K562 (cell line): ENCODE measurements at places on chromosomes 7 and 10. TPM values are rescaled to one million over a fixed set of nuclear protein-coding genes. Genes with fewer than 3 reads are reported as not detected.

C10orf62 gene
- not detected in 2 replicates for total RNA-seq

SEMA3C gene
- 0.16 TPM in 2 replicates for total RNA-seq

RGS10 gene
- 56.6 and 59.1 TPM in 2 replicates for total RNA-seq

TRPV6 gene
- total RNA-seq = 0.18 and 0.81 TPM in 2 replicates

NME8 gene
- not detected in 2 replicates for total RNA-seq

SCIN gene
- 9.7 and 10.6 TPM in 2 replicates for total RNA-seq

ADAM8 gene
- 6.1 and 7.0 TPM in 2 replicates for total RNA-seq

H2BK1 gene
- total RNA-seq = not detected in 2 replicates

SFMBT2 gene
- 12.1 and 13.6 TPM in 2 replicates for total RNA-seq

RAB19 gene
- total RNA-seq = 0.31 TPM in 1 of 2 replicates, not detected in the other

CADPS2 gene
- 0.04 and 0.18 TPM in 2 replicates for total RNA-seq

ASB10 gene
- total RNA-seq = not detected in 2 replicates

ZNF746 gene
- 30.7 and 31.6 TPM in 2 replicates for total RNA-seq

DNA sequence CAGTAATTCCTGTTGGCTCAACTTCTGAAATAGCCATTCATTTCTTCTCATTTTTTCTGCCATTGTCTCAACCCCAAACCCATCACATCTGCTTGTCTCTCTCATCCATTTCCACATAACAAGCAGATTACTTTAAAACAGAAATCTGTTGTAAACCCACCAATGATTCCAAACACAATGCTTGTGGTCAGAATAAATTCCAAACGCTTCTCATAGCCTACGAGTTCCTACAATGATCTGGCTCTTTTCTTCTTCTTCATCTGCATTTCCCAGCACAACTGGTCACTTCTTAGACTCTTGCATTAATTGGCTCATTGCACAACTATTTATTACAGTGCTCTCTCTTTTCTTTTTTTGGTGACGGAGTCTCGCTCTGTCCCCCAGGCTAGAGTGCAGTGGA is 364.1 kb downstream of the GATA3 start:
- DNase-seq = no peak

GRCh38 chr7:115137816-115138215 is 215.9 kb downstream of the MDFIC start:
- no peak for DNase-seq

GRCh38 chr10:6871128-6871527 is 291.1 kb upstream of the PRKCQ start:
- DNase-seq = no peak

DNA sequence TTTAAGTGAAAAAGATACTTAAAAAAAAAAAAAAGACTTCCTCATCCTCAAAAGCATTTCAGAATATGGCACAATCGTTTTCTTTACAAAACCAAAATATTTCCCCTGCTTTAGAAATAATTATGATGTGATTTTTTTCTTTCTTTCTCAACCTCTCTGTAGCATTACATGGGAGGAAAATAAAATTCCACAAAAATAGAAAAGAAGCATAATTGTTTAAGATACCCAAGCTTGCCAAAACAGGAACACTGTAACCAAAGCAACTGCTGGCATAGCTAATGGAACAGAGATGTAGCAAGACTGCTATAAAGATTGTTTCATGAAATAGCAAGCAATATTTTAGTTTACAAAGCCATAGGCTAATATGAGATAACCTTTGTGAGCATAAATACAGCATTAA is 75.6 kb upstream of the GPR22 start:
- DNase-seq = no peak

DNA sequence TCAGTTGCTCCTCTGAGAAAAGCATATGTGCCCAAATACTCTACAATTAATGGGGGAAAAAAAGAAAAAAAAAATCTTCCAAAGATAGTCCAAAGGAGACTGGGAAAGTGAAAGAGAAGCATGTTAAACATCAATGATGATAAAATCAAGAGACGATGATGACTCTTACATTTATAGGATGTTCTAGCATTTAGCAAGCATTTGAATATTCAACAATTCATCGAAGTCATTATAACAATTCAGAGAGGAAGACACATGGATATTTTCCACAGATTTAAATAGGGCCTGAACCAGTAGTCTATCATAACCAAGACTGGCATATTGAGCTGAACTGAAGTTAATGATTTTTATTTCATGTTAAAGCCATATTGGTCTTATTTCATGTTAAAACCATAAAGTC is 528.4 kb downstream of the INHBA start:
- no peak for DNase-seq

DNA sequence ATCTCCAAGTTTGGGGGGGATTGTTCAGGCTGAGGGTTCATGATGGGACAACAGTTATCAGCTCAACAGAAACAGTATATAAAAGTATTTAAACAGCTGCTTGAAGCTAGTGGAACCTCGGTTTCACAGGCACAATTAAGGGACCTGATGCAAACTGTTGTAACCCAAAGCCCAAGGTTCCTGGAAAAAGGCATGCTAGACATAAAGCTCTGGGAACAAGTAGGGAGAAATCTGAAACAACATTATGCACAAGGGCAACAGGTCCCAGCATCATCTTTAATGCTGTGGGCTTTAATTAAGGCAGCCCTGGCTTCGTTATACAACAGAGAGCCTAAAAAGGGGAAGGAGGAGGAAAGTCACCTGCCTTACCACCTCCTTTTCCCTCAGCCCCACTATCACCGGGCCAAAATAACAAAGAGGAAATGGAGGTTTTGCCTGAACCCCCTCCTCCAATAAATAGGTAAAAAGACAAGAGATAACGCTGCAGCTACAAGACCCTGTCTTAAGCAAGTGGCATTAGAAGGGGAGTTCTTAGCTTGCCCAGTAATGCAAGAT is 83.2 kb upstream of the GPR22 start:
- DNase-seq = no peak

GRCh38 chr10:97024168-97025073 is 161.3 kb downstream of the SLIT1 start:
- DNase-seq = no peak

DNA sequence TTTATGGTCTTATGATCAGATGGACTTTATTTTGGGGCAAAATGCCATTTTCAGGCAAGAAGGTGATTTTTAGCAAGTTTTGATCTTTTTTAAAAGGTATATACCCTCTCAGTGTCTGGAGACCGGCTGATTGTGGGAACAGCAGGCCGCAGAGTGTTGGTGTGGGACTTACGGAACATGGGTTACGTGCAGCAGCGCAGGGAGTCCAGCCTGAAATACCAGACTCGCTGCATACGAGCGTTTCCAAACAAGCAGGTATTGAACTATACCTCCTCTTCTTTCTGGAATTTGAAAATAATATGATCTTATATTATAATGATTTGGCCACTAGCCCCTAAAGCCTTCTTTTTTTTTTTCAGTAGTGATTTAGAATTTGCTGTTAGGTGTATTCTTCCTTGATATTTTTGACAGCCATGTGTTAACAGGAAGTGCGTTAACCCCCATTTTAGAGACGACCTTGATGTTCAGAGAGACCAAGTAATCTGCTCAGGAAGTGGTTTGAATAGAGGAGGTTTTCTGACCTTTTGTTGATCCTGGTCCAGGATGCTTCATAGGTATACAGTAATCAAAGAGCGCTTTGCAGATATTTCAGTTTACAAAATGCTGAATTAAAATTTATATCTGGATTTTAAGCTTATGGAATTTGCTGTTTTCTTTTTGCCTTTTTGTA is 6.2 kb downstream of the BUB3 start:
- DNase-seq = no peak

GRCh38 chr7:107614425-107614824 is 34.4 kb downstream of the BCAP29 start:
- DNase-seq = no peak
